Smooth muscle cell of the coronary artery (primary cell): ENCODE measurements at places on chromosomes 3 and 15. TPM values are rescaled to one million over a fixed set of nuclear protein-coding genes. Genes with fewer than 3 reads are reported as not detected.

Gene GOLGA8Q
- total RNA-seq = 1.1 and 3.5 TPM in 2 replicates

Gene CYP11A1
- total RNA-seq = 0.15 TPM in 1 of 2 replicates, not detected in the other

Gene GPR87
- total RNA-seq = not detected in 2 replicates

Gene FXR1
- total RNA-seq = 219 and 353 TPM in 2 replicates

Gene GOLGA6A
- total RNA-seq = not detected in 2 replicates

Gene COL8A1
- total RNA-seq = 7.8 and 179 TPM in 2 replicates

Gene CSNK1G1
- total RNA-seq = 21.2 and 23.1 TPM in 2 replicates

Gene EIF4G1
- total RNA-seq = 280 and 290 TPM in 2 replicates

Gene SUSD5
- total RNA-seq = 5.0 and 9.6 TPM in 2 replicates

Gene MASP1
- total RNA-seq = 5.7 and 20.2 TPM in 2 replicates

Gene DHX36
- total RNA-seq = 15.2 and 31.6 TPM in 2 replicates

Gene CDC25A
- 0.47 and 3.2 TPM in 2 replicates for total RNA-seq

Gene CPB1
- total RNA-seq = not detected in 2 replicates

Gene ZNF662
- total RNA-seq = 0.47 and 0.60 TPM in 2 replicates

Gene SLC15A2
- total RNA-seq = 0.15 and 1.3 TPM in 2 replicates

Gene CCR4
- under 0.01 TPM in 1 of 2 replicates, not detected in the other for total RNA-seq

Gene PYGO1
- 4.7 and 5.0 TPM in 2 replicates for total RNA-seq

Gene CLDN11
- total RNA-seq = 130 and 280 TPM in 2 replicates

Gene MYH15
- total RNA-seq = 0.15 and 1.1 TPM in 2 replicates

Gene RTF1
- total RNA-seq = 8.0 and 13.9 TPM in 2 replicates
